DMS53 (cell line): ENCODE measurements at places on chromosomes 6 and 20.
A peak's percentile ranks its signal among the peaks of the same experiment; 100 is the strongest.

GRCh38 chr6:3139090-3139903, 18.0 kb downstream of the TUBB2A start:
- DNase-seq = peak; percentile 99

- DNase-seq = no peak
These were observed 652.7 kb downstream of the PHF3 start for GRCh38 chr6:64288351-64288750.

GRCh38 chr6:69936674-69937363, 70.5 kb downstream of the COL19A1 start:
- no peak for DNase-seq

DNA sequence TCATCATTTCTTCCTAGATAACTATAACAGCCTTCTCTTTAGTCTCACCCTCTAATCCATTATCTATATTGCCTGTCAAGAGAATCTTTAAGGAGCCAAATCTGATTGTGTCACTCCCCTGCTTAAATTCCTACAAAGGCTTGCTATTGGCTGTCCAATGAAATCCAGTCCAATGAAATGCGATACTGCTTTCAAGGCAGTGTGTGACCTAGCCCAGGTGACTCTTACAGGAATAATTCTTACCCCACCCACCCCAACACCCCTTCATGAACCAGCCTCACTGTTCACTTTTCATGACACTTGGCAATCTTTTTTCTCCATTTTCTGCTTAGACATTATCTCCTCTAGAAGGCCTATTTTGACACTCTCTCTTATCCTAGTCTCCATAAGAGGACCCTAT, 163.3 kb upstream of the MARCKS start:
- DNase-seq = no peak

GRCh38 chr20:6744805-6745204, 22.7 kb upstream of the BMP2 start:
- no peak for DNase-seq

DNA sequence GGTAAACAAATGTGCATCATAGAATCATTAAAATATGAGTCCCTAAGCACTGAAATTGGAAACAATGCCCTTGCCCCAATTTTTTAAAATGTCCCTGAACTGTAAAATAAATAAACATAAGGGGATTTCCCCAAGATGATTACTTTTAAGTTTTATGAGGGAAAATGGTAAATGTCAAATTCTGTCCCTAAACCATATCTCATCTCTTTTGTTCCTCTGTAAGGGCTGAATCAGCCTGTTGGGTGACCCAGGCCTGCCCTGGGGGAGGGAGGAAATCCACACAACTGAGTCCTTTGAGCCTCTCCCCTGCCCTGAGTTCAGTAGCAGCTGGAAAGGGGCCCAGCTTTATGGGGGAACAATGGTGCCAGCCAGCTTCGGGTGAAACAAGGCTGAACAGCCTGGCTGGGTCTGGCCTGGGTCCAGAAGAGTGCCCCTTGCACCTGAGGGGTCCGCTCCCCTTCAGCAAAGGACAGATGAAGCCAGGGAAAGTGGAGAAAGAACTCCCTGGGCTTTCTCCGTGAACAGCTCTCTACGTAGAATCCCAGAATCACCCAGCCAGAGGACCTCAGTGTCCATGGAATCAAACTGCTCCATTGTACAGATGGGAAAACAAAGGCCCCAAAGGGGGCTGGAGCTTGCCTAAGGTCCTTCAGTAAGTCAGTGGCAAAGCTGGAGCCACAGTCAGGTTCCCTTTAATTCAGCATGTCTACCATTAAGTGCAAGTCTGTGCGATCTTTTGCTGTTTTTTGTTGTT, 28.2 kb upstream of the ITCH start:
- DNase-seq = no peak

DNA sequence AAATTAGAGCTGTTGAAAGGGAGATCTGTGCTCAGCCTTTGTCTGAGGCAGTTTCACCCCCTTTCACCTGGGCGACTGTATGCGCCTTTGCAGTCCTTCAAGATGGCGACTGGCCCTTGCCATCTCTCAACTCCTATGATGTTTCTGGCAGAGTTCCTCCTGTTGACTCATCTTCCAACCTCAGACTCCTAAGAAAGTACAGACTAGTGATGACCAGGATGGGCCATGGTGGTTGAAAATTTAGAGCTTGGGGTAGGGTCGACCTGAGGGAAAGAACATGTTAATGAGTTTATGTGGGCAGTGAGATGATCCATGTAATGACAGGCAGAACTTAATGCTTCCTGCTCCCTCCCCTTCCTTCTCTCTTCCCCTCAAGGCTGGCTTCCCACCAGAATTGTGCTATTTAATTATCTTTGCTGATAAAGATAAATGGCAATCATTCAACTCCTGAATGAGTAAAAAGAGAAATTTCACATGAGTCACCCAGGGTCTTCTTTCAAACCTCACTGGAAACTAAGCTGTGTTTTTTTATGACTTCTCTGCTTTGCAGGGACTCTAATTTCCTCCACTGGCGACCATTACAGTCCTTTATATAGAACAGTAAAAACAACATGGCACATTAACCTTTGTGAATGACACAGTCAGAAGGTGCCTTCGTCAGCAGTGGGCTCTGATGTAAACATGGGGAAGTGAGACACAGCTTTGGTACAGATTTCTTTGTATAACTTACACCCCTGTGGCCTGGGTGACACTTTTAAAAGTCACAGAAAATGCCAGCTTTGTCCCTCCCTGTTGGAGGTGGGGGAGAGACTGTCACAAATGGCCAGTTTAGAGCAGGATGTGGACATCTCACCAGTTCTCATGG, 103.5 kb downstream of the SCP2D1 start:
- no peak for DNase-seq

DNA sequence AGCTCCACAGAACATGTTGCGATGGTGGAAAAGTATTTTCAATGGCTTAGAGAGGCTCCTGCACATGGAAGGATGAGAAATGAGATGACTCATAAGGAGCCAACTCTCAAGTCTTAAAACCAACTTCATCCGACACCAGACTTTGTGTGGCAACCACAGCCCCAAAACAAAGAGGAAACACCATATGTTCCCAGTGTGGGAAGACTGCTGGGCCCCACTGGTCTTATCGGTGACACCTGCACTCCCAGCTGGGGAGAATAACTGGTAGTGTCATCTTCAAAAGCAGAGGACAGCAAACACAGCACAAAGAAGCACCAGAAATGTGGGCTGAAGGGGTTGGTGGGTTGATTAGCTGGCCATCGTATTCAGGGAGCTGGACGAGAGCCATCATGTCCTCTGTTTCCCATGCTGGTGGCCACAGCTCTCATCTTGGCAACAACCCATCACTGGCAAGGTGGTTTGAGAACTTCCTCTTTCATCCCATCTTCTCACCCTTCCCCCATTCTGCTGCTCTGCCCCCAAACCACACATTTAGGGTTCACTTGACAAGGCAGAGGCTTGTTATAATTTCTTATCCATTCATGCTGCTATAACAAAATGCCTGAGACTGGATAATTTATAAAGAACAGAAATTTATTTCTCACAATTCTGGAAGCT, 46.0 kb upstream of the TASP1 start:
- DNase-seq = no peak
